Activated CD8-positive, alpha-beta memory T cell treated with anti-CD3 and anti-CD28 coated beads for 4 hours (primary cell): ENCODE measurements at places on chromosomes 6 and 20.

DNA sequence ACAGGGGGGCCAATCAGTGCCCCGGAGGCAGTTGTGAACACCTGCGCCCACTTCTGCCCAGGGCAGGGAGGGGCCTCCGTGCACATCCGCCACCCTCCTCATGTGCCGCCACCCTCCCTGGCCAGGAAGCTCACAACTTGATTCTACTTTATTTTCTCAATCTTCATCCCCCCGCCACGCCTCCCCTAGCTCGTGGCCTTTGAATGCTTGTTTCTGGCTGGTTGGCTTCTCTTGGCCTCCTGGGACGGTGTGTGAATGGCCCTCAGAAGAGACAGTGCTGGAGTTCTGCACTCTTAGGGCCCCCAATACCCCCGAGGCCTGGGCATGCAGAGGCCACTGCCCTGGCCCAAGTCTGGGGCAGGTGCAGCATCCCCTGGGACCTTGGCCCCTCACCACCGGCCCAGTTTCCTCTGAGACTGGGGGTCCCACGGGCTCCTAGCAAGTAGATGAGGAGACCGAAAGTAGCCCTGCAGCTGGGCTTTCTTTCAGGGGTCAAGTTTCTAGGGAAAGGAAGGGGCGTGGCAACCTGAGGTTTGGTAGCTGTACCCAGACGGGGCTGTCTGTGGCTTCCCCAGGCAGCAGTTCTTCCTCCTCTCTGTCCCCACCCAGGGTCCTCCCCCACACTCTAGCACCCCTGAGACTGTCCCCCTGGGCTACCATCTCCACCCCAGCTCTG is 1.3 kb downstream of the RGS19 start:
- no peak for DNase-seq

DNA sequence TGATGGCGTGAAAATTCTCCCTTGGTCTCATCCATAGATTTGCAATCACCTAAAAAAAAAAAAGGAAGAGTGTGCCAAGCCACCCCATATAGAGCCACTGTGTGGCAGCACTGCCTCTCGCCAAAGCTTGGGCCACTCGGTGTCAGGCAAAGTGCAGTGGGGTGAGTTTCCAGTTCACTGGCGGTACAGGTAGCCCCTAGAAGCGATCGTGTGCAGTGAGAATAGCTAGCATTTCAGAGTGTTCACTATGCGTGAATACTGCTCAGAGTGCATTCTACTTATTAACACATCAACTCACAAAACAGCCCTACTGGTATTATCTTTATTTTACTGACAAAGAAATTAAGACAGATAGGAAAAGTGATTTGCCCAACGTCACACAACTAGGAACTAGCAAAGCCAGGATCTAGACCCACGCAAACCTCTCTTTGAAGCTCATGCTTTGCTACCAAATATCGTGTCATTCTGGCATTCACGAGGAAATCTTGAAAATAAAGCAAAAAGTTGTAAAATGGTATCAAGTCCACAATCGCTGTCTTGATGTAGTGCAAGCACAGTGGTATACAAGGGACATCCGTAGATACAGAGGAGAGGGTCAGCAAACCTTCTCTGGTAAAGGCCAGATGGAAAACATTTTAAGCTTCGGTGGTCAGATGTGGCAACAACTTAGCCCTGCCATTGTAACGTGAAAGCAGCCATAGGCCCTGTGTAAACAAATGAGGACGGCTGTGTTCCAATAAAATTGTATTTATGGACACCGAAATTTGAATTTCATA is 10.4 kb upstream of the GCNT2 start:
- DNase-seq: no peak

DNA sequence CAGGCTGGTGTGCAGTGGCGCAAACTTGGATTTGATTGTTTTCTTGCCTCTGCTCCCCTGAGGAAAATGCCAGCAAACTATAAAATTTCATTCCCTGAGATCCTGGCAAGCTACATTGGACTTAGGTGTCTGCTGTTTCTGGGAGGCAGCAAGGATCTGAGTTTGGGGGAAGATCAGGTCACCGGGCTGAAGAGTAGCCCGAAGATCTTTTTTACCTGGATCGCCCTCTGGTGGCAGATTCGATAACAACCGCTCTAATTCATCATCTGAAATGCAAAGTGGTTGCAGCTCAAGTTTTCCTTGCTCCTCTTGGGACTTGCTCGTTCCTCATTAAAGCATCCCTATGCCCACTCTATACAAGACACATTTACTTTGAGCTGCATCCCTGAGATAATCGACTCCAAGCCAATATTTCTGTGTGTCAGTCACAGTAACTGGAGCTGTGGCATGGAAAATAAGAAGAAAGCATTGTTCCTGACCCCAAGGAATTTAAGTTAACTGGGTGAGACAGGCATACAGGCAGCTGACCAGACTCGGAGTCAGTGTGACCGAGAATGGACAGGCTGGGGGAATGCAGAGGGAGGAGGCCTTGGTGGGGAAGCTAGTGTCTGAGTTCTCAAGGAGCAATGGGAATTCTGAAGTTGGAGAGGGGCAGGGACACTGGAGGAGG is 131.8 kb upstream of the PROKR2 start:
- peak; percentile 15 for DNase-seq

GRCh38 chr6:4647414-4648365 is 128.5 kb upstream of the CDYL start:
- DNase-seq: no peak

DNA sequence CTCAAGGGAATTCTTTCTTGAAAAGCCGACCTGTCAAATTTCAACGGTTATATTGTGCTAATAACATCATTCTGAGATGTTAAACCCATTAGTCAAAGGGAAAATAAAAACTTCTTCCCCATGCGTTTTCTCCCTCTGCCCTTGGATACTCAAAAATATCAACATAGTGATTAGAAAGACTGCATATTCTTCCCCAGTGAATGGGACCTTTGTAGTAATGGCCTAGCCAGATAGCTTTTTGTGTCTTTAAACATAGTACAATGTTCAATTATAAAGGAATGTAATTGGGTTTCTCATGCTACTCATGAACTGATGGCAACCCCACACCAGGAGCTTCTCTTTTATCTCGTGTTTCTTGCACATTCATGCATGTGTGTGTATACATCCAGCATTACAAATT is 69.4 kb downstream of the PHACTR1 start:
- no peak for DNase-seq

DNA sequence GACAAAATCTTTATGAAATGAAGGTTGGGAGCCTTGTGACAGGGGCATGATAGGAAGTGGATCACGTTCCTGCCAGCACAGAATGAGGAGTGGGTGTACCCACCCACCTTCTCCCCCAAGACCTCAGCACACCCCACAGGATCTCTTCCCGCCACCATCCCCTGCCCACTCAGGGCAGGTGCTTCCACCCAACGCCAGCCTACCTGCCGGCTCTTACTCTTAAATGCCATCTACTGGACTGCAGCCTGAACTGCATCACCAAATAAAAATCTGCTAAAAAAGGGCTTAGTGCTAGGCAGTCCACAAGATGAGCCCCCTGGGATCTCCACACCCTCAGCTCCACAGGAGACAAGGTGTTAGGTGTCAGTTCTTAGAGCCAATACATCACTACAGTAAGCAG is 20.6 kb downstream of the DTNBP1 start:
- no peak for DNase-seq

- DNase-seq: no peak
Observed at GRCh38 chr20:58312836-58313235, 3.3 kb downstream of the RAB22A start.

DNA sequence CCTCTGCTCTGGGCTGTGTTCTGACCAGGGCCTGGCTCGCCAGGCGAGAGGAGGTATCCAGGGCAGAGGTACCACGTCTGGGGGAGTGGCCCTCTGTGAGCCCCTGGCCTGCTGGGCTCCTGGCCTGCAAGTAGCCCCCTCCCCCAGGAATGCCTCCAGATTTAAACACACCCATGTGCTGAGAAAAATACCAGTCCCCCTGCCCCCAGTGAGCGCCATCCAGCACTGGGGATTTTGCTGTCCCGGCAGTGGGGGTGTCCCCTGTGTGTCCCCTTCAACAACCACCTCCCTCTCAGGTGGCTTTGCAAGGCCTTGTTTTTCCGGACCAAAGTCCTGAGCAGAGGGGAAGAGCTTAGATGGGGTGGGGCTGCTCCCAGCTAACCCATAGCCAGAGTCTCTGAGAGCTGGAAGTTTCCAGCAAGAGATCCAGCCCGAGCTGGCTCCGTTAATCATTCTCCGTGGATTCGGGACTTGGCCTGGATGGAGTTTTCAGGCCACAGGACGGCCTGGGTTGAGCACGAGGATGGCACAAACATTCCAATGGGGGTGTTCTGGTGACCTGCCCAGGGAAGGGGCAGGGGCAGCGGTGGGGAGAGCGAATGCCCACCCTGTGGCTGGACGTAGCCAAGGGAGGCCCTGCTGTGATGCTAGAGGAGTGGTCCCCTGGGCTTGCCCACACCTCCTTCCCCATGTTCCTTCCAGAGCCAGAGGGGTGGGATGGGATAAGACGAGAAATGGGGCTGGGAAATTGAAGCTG is 29.0 kb downstream of the PCK1 start:
- DNase-seq: no peak

GRCh38 chr6:121548131-121548530 is 112.7 kb downstream of the GJA1 start:
- no peak for DNase-seq

DNA sequence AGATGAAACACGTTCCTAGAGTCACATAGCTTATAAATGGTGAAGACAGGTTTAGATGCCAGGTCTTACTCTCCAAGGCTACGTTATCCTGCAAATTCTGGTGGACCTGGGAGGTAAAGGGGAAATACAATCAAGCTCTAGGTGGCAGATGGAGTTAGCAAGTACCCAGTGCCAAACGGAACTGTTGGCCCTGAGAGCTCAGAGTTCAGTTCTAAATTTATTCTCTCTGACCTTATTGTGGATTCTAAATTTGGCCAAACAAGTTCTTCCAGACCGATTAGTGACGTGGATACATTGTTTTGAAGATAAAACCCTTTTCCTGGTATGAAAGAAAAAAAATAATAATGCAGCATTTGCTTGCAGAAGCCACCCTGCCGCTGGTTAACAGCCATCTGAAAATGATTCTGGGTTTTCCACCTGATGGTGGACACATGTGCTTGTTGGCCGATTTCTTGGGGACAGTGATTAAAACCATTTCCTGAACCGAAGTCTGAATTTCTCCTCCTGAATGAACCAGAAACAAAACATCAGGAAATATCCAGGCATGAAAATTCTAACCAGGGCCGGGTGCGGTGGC is 32.5 kb downstream of the RIPOR3 start:
- DNase-seq: no peak

DNA sequence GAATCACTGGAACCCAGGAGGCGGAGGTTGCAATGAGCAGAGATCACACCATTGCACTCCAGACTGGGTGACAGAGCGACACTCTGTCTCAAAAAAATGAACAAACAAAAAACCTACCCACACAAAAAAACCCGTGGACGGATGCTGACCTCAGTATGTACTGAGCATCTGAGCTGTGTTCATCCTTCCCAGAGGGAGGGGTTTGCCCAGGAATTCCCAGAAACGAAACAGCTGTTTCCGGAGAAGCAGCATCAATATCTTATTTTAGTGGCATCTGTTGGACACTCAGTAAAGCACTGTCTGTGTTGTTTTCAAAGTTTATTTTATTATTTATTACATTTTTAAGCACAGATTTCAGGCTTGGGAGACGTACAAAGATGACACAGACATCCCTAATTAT is 18.7 kb downstream of the NANP start:
- no peak for DNase-seq

GRCh38 chr6:87342829-87343228 is 1.8 kb upstream of the C6orf163 start:
- no peak for DNase-seq

GRCh38 chr6:77173472-77174074 is 289.7 kb downstream of the HTR1B start:
- no peak for DNase-seq

GRCh38 chr6:161080263-161080970 is 88.8 kb downstream of the MAP3K4 start:
- DNase-seq: no peak

- DNase-seq: no peak
Observed at GRCh38 chr6:28825732-28826293, 98.0 kb downstream of the TRIM27 start.

GRCh38 chr6:158991017-158991723 is 8.8 kb downstream of the RSPH3 start:
- DNase-seq: no peak

DNA sequence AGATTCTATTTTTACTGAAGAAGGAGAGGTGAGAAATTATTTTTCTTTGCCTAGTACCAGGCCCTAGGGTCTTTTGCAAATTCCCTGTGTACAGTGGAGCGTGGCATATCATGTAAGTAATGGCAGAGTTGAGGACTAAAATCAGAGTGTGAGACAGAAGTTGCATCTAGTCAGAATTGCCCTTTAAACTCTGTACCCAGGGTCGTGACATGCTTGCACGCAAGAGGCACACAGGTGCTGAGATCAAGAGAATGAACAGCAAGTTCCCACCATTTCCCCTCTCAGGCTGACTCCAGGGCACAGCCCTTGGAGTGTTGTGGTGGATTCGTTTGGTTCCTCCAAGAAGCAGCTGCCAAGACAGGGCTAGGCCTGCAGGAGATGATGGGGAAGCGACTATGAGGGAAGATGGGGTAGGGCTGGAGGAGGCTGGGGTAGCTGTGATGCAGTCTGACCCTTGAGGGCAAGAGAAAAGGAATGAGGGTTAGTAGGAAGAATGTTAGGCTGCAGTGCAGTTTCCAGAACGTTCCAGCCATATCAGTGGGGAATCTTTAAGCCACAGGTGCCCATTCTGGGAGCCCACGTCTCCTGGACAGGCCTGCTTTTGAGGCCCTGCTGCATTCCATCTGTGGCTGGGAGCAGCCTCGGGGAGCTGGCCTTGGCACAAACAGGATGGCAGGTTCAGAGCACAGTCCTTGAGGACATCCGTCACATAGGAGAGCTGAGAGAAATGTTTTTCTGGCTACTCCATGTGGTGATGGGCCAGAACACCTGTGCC is 6.9 kb downstream of the NELFCD start:
- DNase-seq: no peak

- DNase-seq: peak; percentile 23
Observed at GRCh38 chr6:109073344-109074132, 21.1 kb downstream of the SESN1 start.

- DNase-seq: no peak
Observed at GRCh38 chr6:11779329-11780096, 910 bp upstream of the ADTRP start.

- DNase-seq: no peak
Observed at GRCh38 chr6:156808287-156808686, 31.1 kb downstream of the ARID1B start.

DNA sequence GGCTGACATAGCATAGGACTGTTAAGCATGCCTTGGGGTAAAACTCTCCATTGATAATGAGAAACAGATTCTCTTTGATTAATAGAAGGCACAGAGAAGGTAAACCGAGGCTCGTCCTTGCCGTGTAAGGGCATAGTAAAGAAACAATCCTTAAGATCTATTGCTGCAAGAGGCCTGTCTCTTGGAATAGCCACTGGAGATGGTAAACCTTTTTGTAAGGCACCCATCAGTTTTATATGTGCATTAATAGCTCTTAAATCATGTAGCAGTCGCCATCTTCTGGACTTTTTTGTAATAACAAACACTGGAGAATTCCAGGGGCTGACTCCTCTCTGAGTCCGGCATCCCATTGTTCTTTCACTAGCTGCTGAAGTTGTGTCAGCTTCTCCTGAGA is 8.4 kb upstream of the ABHD12 start:
- DNase-seq: no peak

GRCh38 chr6:164107297-164107995 is 692.9 kb downstream of the QKI start:
- no peak for DNase-seq

- DNase-seq: no peak
Observed at GRCh38 chr6:34027939-34028441, 117.9 kb downstream of the GRM4 start.

GRCh38 chr6:157148391-157149323 is 174.7 kb downstream of the TMEM242 start:
- DNase-seq: no peak

- peak; percentile 41 for DNase-seq
Observed at GRCh38 chr6:90110971-90111370, 185.7 kb downstream of the BACH2 start.
